ENCODE measurements at places on chromosomes 13 and 19.

- DNase-seq: peak; percentile 99
These were observed at the start of gene DKKL1 for GRCh38 chr19:49363268-49364082. Gene DKKL1 (plus strand): TSS chr19:49363877. CDS start chr19:49363999, 122 bp downstream.

DNA sequence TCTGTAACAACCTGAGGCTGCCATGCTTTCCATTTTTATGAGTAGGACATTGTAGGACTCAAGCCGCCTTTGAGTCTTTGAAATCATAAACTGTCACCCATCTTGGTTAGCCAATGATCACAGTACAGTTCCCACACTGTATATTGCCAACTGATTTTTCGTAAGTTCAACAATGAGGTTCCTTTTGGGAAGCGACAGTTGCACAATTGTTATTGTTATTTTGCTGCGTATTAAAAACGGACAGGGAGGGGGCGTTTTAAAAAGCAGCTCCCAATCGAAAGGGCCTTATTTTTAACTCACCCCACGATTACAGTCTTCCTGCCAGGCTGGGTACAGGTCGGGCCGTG, 601 bp downstream of the SLC46A3 start:
- DNase-seq: peak; percentile 51

DNA sequence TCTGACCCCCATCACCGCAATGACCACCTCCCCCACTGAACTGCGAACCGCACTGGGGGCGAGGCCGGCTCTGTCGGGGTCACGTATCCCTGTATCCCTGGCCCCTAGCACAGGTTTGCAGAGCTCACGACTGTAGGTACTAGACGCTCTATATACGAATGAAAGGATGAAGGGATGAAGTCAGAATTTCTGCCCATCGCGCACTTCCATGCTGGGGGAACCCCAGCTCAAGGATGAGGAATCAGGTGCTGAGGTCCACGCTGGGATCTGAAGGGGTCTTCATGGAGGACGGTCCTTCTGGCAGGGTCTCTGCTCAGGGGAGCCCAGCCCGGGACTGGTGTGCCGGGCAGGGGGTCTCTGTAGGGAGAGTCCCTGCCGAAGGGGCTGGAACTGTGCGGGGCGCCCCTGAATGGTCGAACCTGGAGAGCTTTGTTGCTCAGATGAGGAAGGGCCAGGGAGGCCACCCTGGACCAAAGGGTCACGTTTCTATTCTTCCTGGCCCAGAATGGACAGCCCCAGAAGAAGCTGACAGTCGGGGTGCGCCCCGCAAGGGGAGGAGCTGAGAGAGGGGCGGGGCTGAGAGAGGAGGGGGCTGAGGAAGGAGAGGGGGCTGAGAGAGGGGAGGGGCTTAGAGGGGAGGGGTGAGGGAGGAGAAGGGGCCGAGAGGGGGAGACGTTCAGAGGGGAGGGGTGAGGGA, 37.9 kb upstream of the SEMA6B start:
- no peak for DNase-seq

DNA sequence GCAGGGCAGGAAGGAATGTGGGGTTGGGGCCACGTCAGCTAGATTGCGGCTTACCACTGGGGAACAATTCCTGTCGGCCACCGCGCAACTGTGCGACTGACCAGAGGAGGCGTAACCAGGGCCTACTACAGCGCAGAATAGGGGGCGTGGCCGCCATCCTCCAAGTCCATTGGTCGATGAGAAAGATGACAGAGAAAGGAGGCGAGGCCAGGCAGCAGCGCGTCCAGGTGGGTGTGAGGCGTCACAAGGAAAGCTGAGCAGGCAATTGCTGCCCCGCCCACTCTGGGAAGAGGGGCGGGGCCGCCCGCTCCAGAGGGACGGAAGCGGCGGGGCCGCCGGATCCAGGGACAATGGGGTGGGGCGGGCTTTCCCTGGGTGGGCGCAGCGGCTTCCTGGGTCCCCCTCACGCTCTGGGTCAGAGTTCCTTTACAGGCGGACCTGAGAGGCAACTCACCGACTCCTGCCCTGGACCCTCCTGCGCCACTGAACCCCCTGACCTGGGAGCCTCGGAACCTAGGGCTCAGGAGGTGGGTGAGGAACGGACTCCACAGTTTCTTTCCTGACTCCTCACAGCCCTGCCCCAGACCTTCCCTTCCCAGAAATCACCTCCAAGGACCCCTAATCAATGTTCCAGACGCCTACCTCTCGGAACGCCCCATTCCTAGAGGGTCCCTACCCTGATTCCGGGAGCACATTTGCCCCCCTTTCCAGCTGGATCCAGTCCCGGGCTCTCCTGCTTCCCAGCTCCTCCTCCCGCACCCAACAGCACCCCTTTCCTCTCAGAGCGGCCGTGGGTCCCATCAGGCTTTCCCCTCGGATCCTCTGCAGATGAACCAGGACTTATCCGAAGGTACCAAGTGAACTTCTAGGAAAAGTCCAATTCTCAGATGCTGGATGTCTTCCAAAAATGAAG, 101.5 kb upstream of the ZNF492 start:
- DNase-seq: no peak

GRCh38 chr19:9823816-9824215, 3.9 kb upstream of the UBL5 start:
- no peak for DNase-seq

GRCh38 chr19:18503971-18504885, 17.6 kb downstream of the ELL start:
- no peak for DNase-seq

GRCh38 chr13:106038752-106039151, 496.7 kb downstream of the EFNB2 start:
- peak; percentile 95 for DNase-seq

DNA sequence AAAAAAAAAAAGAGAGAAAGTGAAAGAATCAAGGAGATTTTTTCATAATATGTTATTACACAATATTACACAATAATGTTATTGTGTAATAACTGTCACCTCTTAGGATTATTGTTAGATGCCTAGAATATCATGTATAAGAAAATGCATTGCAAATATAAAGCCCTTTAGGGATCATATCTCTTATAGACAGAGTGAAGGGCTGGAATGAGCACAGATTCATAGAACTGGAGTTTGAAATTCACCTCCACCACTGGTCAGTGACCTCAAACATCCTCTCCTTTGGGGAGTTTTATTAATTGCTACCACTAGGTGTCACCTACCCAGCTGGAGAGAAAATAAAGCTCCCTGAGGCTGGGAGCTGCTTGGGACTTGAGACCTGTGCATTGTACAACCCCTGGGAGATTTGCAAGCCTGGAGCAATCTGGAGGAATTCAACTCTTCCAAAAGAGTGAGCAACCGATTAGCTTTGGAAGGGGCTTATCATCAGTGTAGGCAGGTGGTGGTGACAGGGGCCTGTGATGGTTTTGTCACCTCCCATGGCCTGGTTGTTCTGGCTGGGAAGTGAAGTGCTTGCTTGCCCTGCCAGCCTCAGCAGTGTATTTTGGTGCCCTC, 30.3 kb upstream of the FRY start:
- peak; percentile 58 for DNase-seq

All from fibroblast of mammary gland (primary cell).